ENCODE measurements at places on chromosomes 1 and 21.
A peak's percentile ranks its signal among the peaks of the same experiment; 100 is the strongest.

DNA sequence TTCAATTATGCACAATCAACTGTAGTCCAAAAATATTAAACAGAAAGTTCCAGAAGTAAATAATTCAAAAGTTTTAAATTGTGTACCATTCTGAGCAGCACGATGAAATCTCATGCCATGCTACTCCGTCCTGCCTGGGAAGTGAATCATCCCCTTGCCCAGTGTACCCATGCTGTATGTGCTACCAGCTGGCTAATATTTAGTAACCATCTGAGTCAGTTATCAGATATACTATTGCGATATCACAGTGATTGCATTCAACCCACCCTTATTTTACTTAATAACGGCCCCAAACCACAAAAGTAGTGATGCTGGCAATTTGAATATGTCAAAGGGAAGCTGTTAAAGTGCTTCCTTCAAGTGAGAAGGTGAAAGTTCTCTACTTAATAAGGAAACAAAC lies 56.2 kb downstream of the EVI5 start:
- DNase-seq: peak; percentile 32

- no peak for DNase-seq
Observed at GRCh38 chr1:3908886-3909517, 8.9 kb upstream of the C1orf174 start.

- no peak for DNase-seq
Observed at GRCh38 chr1:51784997-51785421, 93.5 kb downstream of the NRDC start.

- no peak for DNase-seq
Observed at GRCh38 chr1:25072461-25072860, 142.4 kb upstream of the RUNX3 start.

DNA sequence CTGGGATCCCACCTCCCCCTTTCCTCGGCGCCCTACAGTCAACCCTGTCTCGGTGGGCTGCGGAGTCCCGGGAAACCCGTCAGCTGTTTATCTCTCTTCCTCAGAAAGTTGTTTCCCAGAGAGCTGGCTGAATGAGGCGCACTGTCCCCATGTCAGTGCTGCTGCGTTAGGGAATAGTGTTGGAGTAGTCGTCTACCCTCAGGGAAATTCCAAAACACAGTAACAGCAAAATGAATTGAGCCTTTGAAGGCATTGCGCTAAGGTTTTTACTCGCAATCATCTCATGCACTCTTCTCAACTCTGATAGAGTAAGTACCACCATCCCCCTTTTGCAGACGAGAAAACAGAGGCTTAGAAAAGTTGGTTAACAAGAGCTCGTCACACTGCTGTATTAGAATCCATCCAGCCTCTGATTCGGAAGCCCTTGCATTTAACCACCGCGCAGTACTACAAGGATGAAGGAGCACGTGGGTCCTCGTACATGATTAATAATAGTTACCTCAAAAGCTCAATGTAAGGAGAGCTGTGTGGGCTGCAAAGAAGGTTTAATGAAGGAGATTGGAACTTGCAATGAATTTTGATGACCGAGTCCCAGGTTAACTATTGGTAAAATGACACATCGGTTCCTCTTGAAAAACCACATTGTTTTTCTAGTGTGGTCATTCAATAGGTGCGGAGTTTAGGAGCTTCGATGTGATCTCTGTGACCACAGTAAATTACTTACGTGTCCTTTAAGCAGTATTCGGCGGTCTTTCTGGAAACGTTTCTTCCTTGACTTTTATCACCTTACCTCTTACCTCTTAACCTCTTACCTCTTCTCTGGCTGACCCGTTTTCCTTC lies 788 bp upstream of the EDEM3 start:
- DNase-seq: peak; percentile 63

- no peak for DNase-seq
Observed at GRCh38 chr1:205450448-205450847, 5.4 kb downstream of the BLACAT1 start.

GRCh38 chr1:114296413-114296812 lies 142.7 kb upstream of the SYT6 start:
- no peak for DNase-seq

DNA sequence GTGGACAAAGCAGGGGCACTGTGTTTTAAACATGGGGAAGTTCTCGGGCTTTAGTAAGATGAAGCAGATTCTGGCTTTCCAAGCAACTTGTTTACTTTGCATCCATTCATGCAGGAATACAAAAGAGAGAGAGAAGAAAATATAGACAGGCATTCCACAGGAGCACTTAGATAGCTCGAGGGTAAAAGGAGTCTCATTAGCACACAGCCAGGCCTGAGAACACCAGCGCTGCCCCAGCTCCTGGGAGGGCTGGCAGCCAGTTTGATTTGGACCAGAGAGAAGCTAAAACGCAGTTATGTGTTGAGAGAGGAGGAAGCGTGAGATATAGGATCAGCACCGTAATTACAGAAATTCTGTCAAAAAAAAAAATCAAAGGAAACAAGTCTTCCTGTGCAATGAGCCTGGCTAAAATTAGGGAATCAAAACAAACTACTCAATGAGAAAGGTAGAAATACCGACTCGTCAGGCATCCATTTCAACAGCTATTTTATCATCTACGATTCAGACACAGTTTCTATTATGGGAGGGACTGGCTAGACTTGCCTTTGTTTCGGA lies 68.2 kb downstream of the CLSTN1 start:
- DNase-seq: no peak

DNA sequence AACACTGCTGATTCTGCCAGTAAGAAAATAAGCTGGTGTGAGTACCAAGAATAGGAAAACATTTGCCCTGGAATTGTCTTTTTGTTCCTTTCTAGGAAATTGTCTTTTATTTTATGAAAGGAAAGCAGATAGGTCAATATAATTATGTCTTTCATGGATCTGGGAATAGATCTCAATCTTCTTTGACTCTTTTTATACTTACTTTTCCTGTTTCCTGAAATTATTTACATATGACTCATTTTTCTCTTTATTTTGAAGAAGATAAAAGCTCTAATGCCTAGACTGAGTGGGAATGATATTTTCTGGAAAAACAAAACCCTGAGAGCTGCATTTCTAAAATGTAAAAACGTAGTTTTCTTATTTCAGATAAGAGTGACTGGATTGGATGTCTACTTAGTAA lies 100.1 kb downstream of the MAN1A2 start:
- DNase-seq: peak; percentile 34

- peak; percentile 32 for DNase-seq
Observed at GRCh38 chr1:23984417-23985186, 4.5 kb upstream of the SRSF10 start.

DNA sequence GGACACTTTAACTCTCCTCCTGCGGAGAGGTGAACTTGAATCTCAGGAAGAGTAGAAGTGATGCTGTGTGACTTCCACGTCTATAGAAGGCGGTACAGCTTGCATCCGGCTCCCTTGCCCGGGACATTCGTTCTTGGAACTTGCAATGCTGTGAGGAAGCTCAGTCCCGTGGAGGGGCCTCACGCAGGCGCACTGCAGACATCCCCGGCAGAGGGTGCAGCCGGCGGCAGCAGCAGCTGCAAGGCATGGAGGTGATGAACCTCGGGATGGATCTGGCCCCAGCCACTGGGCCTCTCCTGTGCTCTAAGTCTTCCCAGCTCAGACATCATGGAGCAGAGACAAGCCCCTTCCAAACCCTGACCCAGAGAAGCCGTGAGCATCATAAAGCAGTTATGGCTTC lies 61.8 kb upstream of the SOD1 start:
- DNase-seq: no peak

GRCh38 chr1:231390071-231390470 lies 32.0 kb downstream of the EGLN1 start:
- DNase-seq: peak; percentile 78

DNA sequence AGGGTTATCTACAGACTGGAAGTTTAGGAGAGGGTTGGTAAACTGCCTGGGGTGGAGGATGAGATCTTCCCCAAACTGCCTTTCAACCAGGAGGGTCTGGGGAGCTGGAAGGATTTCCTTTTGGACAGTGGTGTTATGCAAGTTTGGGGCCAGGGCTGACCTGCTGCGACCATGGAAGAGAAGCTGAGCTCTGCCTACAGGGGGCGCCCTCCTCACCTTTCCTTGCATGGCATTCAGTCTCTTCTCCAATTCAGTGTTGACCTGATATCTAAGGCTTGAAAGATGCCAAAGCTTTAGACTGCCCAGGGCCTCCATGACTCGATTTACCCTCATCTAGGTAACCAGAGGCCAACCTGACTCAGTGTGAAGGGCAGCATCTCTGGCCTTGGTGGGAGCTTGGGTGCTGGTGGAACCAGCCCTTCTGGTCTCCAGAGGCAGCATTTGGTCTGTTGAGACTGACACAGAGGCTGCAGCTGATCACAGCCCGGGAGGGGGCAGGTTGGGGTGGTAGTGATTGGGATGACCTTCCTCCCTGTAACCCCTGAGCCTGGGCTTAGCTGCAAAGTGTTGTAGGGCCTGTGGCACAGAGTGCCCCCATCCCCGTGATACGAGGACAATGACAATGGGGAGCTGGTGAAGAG lies 170.0 kb downstream of the GRIK3 start:
- DNase-seq: no peak

GRCh38 chr1:221636967-221637366 lies 104.9 kb downstream of the DUSP10 start:
- no peak for DNase-seq

DNA sequence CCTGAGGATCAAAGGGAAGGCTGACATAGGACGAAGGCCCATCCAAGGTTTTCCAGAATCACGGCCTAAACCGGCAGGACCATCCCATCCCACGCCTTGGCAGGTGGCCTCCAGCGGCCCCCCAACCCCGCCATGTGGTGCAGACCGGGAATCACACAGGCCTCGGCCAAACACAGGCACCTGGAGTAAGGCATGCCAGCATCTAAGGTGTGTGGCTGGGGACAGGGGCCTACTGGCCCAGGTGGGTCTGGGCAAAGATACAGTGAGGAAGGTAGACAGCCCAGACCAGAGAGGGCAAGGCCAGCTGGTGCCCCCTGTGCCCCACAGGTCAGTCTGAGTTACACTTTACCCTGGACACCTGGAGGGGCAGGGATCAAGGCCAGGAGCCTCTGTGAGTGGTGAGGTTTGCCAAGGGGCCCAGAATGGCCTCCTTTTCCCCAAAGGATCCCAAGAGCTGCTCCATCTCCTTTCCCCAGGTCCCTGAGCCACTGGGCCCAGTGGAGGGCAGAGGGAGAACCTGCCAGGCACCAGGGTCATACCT lies 12.7 kb upstream of the TAS1R2 start:
- DNase-seq: no peak

GRCh38 chr1:5632224-5632623 lies 360.0 kb downstream of the NPHP4 start:
- DNase-seq: no peak

GRCh38 chr21:42321845-42322244 lies 6.6 kb upstream of the TFF3 start:
- no peak for DNase-seq

DNA sequence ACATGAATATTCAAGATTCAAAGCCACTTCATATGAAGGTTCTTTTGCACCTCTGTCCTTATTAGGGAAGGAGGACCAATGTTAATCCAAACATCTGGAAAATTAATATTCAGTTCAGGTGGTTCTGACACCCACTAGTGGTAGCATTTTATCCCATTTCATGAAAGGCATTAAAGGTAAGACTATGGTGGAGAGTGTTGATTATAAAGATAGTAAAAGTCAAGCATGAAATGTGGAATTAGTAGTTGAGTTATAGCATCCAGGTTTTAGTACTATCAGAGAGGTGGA lies 17.5 kb upstream of the YTHDF2 start:
- DNase-seq: no peak

GRCh38 chr21:43315244-43316137 lies 111.4 kb downstream of the SIK1 start:
- no peak for DNase-seq

DNA sequence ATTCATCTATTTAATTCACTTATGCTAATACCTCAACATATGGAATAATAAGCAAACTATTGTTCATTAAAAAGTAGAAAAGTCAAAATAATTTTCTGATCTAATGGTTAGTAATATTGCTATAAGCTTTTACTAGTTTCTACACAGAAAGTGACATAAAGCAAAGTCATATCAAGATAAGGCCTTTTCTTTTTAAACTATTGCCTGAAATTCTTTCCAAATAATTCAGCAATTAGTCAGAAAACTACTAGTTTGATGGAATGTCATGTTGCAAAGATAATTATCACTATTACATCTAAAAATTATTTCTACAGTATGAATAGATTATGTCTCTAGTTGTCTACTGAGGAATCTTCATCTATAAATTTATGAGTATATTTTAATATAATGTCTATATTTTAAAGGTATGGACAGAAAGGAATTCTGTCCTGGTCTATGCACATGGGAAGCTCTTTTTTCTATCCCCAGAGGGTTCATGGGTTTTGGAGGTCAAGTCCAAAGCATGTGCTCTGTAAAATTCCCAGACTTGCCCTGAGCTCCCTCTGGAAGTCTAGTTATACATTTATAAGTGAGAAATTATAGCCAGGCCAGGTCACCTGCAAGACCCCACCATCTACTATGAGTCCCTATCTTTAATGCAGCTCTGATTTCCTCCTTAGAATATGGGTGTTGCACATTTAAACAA lies 84.6 kb upstream of the DPYD start:
- peak; percentile 87 for DNase-seq

DNA sequence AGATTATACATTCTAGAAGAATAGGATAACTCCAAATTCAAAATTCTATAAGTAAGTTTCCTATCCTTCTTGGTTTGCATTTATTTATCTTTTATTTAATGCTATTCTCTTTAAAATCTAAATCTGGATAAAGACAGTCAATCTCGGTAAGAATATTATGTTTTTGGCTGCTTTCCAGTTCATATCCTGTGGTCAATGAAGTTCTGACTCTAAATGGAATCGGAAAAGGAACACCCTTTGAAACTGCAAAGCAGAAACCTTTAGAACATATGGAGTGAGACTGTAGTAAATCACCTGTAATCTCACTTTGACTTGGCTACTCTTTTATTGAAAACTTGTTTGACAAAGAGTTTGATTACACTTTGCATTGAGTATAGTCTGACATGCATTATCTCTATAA lies 85.2 kb downstream of the KIFAP3 start:
- DNase-seq: no peak

GRCh38 chr1:204834336-204834735 lies 36.3 kb upstream of the NFASC start:
- no peak for DNase-seq

- no peak for DNase-seq
Observed at GRCh38 chr1:203037509-203038190, 11.4 kb downstream of the PPFIA4 start.

DNA sequence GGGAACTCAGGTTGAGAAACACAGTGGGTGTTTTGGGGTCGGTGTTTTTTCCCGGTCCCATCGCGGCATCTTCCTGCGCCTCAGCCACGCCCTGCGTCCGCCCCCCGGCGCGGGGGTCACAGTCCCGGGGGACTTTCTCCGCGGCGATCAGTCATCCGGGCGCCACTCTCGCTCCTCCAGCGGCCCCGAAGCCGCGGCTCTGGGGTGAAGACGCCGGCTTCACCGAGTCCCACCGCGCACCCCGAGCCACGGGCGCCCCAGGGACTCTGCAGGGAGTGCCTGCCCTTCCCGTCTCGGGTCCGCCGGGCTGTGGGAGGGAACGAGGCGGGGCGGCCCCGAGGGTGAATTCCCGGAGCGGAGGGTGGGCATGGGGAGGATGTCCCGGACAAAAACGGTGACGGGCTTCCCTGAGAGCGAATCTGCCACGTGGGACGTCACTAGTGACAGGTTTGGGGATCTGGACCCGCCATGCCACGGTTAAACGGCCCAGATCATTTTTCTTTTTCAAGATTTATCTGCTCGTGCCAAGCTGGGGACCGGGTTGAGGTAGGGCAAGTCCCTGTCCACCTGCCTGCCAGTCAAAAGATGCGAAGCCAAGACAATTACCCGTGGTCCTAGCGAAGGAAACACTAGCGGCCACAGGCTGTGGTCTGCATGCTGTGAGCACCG lies 717 bp upstream of the BATF3 start:
- DNase-seq: peak; percentile 48

All from ELR (cell line).